ENCODE measurements at places on chromosomes 3 and 15.

- DNase-seq: no peak
Measured at GRCh38 chr15:29747837-29748417, 74.3 kb downstream of the TJP1 start.

- DNase-seq: no peak
Measured at GRCh38 chr3:154819491-154819890, 260.6 kb upstream of the MME start.

DNA sequence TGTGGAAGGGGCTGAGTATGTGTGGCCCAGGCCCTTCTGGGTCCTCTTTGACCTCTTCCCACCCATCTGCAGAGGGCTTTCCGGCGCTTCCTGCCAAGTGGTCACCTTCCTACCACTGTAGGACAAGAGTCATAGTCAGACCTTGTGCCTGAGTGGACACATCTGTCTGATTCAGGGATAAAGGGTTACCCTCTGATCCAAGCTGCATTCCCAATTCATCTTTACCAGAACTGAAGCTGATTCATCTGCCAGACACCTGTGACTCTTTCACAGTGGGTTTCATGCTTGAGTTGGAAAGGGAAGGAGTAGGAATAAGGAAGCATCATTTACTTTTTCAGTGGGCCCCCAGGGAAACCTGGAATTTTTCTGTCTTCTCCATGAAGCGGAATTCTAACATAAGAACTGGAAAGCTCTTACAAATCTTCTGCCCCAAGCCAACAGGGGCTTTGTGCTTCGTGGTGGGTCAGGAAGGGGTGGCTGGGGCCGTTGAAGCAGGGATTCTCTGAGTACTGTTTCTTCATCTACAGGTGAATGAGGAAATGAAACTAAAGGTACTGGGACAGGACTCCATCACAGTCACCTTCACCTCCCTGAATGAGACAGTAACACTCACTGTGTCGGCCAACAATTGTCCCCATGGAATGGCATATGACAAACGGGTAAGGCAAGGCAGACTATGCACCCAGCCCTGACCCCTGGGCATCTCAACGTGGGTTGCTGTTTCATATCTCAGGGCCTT lies 46.4 kb downstream of the C3orf20 start:
- no peak for DNase-seq

GRCh38 chr15:81225161-81225671 lies 28.5 kb downstream of the IL16 start:
- DNase-seq: no peak

DNA sequence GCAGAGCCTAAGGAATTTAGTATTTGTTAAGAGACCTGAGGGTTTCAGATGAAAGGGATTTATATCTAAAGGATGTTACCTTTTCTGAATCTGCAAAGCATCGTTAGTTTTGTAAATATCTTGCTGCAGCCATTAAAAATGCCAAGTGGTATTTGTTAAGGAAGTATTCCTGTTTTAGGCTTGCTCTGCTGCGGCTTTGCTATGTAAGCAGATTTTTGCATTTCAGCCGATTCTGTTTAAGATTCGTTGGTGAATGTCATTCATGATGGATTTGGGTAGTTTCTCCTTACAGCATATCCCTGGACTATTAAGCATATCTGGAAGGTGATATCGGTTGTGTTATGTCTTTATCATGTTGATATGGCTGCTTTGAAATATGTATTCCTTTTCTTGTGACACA lies 1.0 kb downstream of the USP8 start:
- DNase-seq: no peak

- DNase-seq: no peak
Measured at GRCh38 chr15:74489518-74490338, 28.8 kb upstream of the UBL7 start.

- no peak for DNase-seq
Measured at GRCh38 chr3:108838436-108838835, 15.8 kb downstream of the TRAT1 start.

DNA sequence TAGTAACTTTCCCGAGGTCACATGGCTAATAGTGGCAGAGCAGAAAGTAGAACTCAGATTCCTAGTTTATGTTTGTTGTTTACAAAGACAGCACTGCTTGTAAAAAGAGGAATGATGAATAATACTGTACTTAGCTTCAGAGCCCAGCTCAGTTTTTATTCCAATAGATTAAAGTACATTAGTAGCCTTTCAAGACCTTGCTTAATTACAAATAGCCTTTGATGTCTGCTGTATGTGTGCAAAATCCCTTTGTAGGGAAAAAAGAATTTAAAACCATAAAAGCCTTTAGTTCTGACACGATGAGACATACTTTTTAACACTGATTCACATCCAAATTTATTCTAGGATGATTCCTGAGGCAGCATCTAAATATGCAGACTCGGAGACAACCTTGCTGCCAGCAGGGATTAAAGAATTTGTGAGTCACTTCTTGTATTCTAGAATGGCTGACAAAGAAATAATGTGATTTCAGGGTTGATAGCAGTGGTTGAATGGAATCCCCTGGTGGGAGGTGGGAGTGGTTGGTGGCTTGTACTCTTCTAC lies 324.2 kb upstream of the TGFBR2 start:
- no peak for DNase-seq

- DNase-seq: no peak
Measured at GRCh38 chr15:75416584-75416983, 34.9 kb downstream of the SIN3A start.

- DNase-seq: no peak
Measured at GRCh38 chr3:162295323-162295983, 798.8 kb downstream of the OTOL1 start.

DNA sequence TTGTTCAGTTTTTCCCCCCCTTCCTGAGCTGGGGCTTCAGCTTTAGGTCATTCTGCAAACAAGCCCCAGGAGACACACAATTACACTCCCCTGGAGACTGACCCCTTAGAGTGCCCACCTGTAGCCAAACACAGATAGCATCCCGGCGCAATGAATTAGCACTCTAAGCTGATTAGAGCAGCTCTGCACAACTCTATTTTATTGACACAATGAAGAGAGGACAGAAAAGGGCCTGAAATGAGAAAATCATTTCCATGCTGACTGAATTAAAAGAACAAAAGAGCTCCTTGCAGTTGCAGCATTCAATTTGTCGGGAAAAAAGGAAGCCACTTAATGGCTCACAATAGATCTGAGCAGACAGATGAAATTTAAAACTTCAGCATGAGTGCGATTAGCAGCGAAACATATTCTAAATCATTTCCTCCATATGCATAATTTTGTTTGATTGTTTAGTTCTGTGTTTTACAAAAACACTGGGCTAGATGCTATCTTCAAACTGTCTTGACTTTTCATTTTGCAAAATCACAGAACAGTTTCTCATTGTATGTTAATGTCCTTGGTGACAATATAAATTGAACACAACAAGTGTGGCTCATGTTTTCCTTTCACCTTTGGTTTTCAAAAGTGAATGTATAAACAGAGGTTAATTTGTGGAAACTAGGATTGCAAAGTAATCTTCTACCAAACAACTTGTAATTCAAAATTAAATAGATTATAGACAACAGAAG lies 308.6 kb downstream of the MECOM start:
- no peak for DNase-seq

DNA sequence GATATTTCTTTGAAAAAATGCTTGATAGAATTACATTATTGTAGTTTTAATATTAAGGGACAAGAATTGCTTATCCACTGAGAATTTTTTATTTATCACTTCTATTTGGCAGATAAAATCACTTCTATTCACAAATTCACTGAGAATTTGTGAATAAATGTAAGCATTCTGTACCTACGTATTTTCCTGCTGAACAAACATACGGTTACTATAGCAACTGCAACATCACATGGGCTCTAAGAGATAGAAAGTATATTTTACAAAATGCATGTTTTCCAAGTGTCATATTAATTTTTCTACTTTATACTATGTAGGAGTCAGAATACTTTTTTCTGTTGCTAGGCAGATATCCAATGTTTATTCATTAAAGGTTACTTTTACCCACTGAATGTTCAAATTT lies 166.2 kb downstream of the ZIC1 start:
- DNase-seq: no peak

GRCh38 chr3:38689774-38690173 lies 40.3 kb upstream of the SCN5A start:
- no peak for DNase-seq

- no peak for DNase-seq
Measured at GRCh38 chr3:114218006-114218405, 19.4 kb downstream of the ZNF80 start.

GRCh38 chr15:101078669-101079323 lies 159.6 kb downstream of the LRRK1 start:
- DNase-seq: no peak

- no peak for DNase-seq
Measured at GRCh38 chr3:4776980-4777581, 202.2 kb upstream of the BHLHE40 start.

- no peak for DNase-seq
Measured at GRCh38 chr3:193884652-193885051, 251.3 kb upstream of the HES1 start.

DNA sequence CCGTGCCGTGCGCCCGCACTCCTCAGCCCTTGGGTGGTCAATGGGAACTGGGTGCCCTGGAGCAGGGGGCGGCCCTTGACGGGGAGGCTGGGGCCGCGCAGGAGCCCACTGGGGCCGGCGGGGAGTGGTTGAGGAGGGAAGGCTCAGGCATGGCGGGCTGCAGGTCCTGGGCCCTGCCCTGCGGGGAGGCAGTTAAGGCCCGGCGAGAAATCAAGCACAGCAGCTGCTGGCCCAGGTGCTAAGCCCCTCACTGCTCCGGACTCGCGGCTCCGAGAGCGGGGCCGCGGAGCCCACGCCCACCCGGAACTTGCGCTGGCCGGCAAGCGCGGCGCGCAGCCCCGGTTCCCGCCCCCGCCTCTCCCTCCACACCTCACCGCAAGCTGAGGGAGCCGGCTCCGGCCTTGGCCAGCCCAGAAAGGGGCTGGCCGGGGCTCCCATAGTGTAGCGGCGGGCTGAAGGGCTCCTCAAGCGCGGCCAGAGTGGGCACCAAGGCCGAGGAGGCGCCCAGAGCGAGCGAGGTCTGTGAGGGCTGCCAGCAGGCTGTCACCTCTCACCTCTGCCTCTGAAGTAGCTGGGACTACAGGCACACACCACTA lies 7.8 kb downstream of the GP9 start:
- no peak for DNase-seq

DNA sequence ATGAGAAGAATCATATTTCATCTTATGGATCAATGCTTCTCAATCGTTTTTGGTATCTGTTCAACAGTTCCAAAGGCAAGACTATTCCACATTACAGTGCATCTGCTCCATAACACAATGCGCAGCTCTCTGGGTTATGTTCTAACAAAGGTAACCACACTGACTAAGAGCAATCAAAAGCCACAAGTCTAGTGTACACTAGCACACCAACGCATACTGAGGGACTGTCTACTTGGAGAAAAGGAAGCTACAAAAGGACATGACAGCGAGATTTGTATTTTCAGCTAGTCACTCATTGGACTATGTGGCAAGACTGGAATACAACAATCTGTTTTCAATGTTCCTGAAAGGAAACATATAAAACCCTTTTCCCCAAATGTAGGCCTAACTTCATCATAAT lies 35.8 kb downstream of the SETD2 start:
- DNase-seq: no peak

- no peak for DNase-seq
Measured at GRCh38 chr3:89622063-89622700, 514.8 kb downstream of the EPHA3 start.

DNA sequence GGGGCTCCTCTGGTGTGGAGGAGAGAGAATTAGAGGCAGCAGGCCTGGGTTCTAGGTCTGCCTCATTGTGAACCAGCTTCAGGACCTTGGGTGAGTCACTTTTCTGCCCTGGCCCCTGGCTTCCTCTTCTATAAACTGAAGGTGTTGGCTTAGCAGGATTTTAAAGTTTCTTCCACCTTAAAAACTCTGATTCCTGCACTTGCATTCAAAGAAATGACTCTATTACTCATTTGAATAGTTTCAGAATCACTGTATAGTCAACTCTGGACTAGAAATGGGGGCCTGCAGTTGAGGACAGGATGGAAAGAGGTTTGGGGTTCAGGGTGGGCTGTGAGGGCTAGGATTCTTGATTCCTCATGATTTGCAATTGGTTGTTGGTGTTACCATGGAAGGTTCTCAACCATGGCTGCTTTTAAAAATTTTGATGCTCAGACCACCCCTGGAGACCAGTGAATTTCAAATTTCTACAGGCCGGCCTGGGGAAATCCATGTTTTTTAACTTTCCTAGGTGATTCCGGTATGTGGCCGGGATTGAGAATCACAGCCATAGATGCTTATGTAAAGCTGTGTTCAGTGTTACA lies 19.9 kb downstream of the SMAD3 start:
- no peak for DNase-seq

- peak; percentile 36 for DNase-seq
Measured at GRCh38 chr3:154121701-154122551, 736 bp downstream of the ARHGEF26 start.

GRCh38 chr3:45960289-45960688 lies 17.0 kb downstream of the CXCR6 start:
- DNase-seq: no peak

DNA sequence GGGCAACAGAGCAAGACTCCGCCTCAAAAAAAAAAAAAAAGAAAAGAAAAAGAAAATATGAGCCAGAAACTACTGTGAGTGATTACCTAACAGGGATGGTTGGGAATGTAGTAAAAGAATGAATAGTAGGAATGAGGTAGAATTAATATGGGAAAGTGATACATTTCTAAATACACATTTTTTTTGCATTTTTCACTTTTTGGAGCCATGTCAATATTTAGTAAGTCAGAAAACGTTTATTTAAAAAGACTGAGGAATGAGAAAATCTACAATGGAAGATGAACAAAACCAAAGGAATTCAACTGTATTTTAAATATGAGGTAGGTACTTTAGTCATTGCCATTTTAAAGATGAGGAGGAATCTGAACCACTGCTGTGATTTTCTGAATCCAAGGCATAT lies 817.2 kb upstream of the CADM2 start:
- DNase-seq: no peak

GRCh38 chr3:33789183-33789954 lies 9.1 kb upstream of the PDCD6IP start:
- no peak for DNase-seq

DNA sequence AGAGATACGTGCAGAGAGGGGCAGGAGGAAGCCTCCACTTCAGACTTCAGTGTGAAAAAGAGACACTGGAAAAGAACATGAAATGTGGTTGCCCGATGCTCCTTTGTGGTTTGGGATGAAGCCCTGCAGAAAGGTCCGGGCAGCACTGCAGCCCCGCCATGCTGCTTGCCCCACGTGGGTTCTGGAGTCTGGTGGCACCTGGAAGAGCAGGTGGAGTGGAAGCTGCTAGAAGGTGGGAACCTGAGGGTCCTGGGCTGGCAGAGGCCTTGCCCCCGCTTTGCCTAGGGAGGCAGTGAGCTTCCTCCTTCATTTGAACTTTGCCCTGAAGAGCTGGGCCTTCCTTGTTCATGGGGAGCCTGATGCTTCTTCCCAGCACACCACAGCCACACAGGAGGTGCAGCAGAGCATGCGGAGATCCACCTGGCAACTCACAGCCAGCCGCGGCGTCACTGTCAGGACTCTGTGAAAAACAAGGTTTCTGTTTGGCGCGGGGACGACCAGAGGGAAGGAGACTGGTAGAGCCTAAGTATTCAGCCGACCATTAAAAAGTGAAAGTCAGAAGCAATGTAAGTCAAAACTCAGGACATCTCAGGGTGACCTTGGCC lies 59.0 kb downstream of the APBA2 start:
- no peak for DNase-seq

- DNase-seq: no peak
Measured at GRCh38 chr15:31458596-31459399, 132.2 kb downstream of the KLF13 start.

- DNase-seq: peak; percentile 74
Measured at GRCh38 chr3:64238971-64239667, 13.9 kb upstream of the PRICKLE2 start.
